ENCODE measurements at places on chromosomes 3 and 15.

DNA sequence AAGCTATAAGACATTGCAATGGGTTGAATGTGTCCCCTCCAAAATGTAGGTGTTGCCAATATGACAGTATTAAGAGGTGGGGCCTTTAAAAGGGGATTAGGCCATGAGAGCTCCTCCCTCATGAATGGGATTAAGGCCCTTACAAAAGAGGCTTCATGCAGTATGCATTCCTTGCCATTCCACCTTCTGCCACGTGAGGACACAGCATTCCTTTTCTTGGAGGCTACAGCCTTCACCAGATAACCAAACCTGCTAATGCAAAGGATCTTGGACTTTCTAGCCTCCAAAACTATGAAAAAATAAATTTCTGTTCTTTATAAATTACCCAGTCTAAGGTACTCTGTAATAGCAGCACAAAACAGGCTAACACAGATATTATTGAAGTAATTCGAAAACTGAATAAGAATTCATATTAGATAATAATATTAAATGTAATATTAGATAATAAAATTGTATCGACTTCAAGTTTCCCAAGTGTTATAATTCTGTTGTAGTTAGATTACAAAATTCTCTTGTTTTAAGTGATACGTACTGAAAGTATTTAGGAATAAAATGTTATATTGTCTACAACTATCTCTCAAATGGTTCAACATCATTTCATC lies 29.4 kb upstream of the ATP8B4 start:
- no peak for DNase-seq

DNA sequence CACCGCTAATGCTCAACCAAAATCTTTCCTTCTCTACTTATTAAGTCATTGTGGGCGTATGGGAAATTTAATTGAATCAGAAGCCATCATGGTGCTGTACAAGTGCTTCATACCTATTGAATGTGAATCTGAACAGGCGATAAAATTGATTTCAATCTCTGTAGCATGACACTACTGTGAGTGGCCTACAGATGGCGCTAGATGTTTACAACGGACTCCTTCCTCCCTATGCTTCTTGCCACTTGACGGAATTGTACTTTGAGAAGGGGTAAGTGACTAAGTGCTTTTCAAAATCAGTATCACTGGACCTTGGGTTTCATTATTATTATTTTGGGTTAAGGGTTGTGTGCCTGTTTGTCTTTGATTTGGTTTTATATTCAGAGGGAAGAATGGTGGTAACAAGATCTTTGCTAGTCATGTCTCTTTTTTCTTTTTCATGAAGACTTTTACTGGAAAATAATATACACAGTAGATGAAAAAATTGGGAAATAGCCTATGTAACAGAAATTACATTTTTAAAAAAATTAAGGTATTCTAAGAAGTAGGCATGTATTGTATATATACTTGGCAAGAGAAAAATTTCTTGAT lies 35.4 kb downstream of the ACP3 start:
- peak; percentile 31 for DNase-seq

DNA sequence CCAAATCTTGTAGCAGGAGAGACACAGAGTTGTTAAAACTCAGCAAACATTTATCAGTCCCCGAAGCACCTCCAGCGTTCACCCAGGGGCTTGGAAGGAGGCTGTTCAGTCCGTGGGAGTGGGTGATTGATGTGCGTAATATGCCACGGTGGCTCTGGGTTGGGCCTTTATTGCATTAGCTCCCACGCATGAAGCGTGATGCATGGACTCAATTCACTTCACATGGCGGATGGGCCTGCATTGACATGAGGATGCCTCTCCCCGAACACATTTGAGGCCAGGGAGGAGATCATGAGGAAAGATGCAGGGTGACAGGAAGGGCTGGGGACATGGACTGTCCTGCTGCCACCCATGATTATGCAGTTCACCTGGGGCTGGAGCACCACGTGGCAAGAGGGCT lies 126.5 kb downstream of the FAM43A start:
- no peak for DNase-seq

- no peak for DNase-seq
These were observed 27.4 kb downstream of the SCG5 start for GRCh38 chr15:32668942-32669341.

DNA sequence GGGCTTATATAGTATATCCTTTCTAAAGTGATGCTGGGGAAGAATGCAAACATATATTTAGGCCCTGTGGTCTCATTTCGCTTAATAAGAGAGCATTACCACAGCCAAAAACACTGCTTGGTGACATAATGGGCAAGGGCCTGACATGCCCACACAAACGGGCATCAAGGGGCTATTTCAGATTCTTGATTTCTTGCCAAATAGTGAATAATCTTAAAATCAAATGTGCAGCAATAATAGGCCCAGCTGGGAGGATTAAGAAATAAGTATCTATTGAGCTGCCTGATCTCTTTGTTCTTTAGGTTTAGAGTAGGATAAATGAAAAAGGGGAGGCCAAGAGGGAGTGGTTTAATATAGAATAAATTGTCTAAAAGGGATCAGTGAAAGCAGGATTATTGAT lies 241.0 kb upstream of the GBE1 start:
- DNase-seq = no peak
